ENCODE measurements at places on chromosomes 3 and 15.

DNA sequence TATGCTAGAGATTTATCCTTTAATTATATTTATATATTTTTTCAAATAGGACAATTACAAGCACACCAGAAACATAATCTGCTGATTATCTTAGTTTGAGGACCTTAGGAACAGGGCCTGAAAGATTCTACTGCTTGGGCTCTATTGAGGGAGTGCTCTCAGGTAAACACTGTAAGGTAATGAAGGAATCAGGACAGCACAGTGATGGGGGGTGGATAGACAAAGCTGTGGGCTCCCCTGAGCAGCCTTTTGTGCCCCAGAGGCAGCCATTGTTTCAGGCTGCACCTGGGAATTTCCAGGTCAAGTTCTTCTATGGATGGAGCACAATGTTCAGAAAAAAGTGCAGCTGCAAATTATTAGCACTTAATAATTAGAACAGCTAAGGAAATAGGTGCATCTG lies 848.0 kb upstream of the CADM2 start:
- DNase-seq, result no peak

DNA sequence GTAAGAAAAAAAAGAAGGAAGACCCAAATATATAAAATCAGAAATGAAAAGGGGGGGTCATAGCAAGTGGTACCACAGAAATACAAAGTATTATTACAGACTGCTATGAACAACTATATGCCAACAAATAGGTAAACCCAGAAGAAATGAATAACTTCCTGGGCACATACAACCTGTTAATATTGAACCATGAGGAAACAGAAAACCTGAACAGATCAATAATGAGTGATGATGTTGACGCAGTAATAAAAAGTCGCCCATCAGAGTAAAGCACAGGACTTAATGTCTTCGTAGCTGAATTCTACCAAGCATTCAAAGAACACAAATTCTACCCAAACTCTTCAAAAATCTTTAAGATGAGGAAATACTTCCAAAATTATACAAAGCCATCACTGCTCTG lies 921.6 kb upstream of the SEMA6D start:
- no peak for DNase-seq

DNA sequence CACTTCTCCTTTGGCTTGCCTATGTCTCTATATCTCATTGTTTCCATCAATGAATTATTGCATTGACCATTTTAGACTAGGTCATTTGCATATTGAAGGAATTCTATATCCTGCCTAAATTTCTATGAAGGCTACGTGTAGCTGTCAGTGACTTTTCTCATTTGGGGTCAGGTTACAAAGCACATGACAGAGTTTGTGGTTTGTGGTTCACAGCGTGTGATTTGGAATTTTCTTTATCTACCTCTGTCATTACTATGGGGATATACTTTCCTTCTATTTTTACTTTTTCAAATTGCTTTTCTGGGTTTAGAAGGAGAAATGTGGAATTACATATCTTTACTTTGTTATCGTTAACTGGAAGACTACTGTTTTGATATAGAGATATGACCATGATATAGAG lies 317.3 kb upstream of the CFAP20DC start:
- DNase-seq, result no peak

GRCh38 chr3:132261506-132261905 lies 55.7 kb upstream of the ACP3 start:
- no peak for DNase-seq

DNA sequence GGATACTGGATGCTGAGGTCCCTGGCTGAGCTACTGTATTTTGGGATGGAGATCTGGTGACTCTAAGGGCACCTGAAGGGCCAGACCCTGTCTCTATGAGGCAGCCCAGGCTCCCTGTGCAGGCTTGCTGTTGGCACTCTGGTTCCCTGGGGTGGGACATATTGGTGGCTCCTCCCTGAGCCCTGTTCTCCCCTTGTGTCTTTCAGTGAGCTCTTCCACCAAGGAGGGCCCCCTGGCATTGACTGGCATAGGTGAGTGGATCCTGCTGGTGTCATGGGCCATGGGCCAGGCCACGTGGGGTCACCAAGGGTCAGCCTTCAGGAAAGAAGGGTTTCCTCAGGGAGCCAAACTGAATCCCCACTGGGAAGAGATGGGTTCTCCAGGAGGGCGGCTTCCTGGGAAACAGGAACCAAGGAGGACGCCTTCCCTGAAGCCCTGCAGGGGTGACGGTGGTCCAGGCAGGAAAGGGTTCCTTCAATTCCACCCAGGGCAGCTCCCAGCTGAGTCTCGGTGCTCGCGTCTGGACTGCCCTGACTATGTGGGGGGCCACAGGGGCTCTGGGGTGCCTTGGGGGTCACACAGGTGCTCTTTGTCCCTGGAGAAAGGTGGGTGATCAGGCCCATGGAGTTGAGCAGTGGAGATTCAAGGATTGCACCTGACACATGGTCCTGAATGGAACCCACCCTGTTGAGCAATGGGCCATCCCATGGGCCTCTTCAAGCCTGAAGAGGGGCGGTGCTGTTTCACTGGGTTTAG lies 220.4 kb downstream of the SNRPN start:
- no peak for DNase-seq

GRCh38 chr15:66823601-66824000 lies 121.6 kb downstream of the SMAD6 start:
- no peak for DNase-seq

GRCh38 chr3:157294491-157294890 lies 134.5 kb upstream of the CCNL1 start:
- DNase-seq, result no peak

GRCh38 chr3:128317698-128318231 lies 148.9 kb downstream of the DNAJB8 start:
- no peak for DNase-seq

GRCh38 chr15:64985366-64986033 lies 4.2 kb downstream of the SPG21 start:
- no peak for DNase-seq
